ENCODE measurements at places on chromosomes 6 and 20.

- no peak for DNase-seq
Observed at GRCh38 chr6:148854096-148854495, 107.3 kb downstream of the UST start.

DNA sequence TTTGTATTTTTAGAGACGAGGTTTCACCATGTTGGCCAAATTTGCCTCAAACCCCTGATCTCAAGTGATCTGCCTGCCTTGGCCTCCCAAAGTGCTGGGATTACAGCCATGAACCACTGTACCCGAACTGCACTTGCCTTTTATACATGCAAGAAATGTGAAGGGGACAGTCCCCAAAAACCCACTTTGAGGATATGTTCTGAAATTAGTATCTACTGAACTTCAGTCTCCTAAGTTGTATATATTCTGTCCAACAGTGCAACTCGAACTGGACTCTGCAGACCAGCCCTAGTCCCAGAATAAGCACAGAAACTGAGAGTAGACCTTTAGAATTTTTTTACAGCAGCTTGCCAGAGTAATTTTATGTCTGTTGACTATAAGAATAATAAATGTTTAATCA lies 28.5 kb downstream of the BACH2 start:
- no peak for DNase-seq

GRCh38 chr6:13554929-13555333 lies 19.5 kb upstream of the SIRT5 start:
- DNase-seq = no peak

- DNase-seq = peak; percentile 5
Observed at GRCh38 chr20:1964659-1965405, 29.0 kb downstream of the PDYN start.

GRCh38 chr6:165662041-165662748 lies 846 bp downstream of the PDE10A start:
- no peak for DNase-seq

GRCh38 chr6:138416206-138416605 lies 12.2 kb downstream of the HEBP2 start:
- no peak for DNase-seq

DNA sequence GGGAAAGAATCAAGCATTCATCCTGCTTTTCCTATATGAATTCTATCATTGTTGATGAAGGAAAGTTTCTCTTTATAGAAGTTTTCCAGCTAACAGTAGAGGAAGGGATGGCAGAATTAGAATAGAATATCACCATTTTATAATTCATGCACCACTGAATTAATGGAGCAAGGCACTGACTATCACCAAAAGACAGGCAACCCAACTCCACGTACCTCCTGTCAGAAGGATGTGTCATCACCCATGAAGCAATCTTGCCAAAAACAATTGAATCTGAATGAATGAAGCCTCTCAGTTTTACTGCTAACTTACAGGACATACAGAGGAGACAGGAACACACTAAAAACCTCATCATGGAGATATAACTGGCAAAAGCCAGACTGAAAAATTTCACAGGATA lies 122.4 kb downstream of the NFATC2 start:
- no peak for DNase-seq

GRCh38 chr6:94859924-94860323 lies 717.4 kb upstream of the MANEA start:
- no peak for DNase-seq

- DNase-seq = no peak
Observed at GRCh38 chr20:47036091-47036870, 141.6 kb downstream of the EYA2 start.

DNA sequence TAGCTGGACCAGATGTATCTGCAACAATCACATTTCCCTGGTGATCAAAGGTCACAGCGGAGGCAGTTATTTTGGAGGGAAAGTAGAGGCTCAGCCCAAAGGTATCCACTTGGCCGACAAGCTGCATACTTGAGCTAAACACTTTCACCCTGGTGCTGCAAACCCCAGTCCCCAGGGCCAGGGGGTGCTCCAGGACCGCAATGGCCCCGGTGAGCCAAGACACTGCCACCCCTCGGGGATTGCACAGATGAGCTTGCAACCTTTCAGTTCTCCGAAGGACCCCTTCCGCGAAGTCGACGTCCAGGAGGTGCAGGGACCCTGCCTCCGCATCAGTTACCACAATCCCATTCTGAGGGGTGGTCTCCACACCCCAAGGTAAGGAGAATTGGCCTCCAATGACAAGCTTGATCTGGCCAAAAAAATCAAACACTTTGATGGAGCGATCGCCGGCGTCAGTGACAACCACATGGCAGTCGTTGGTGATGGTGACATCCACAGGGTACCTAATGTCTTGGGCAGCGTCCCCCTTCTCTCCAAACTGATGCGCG lies 823 bp downstream of the NHLRC1 start:
- DNase-seq = no peak

GRCh38 chr6:106529438-106529837 lies 99.9 kb downstream of the RTN4IP1 start:
- no peak for DNase-seq
